ENCODE measurements at places on chromosomes 3 and 15.
A peak's percentile ranks its signal among the peaks of the same experiment; 100 is the strongest.

GRCh38 chr3:196666001-196666867, 26.7 kb downstream of the NRROS start:
- no peak for DNase-seq

- DNase-seq, result no peak
These were observed 95.6 kb downstream of the SCAPER start for GRCh38 chr15:76809412-76810103.

- DNase-seq, result no peak
These were observed 229.7 kb upstream of the ICE2 start for GRCh38 chr15:60708684-60709083.

DNA sequence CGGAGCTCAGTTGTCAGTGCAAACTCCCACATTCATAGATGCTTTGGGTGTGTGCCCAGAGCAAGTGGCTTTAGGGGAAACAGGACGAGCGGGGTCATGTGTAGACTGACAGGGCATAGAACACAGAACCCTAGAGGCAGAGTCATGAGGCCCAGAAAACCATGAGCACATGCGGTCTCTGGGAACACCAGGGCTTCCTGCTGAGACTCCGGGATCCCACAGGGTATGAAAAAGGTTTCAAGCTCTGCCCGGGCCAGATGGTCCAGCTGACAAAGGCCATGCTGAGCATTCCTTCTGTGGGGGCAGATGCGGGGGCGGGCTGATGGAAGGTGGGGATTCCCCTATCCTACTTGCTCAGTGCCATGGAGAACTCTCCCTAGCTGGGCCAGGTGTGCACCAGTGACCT, 44.8 kb downstream of the ROPN1B start:
- no peak for DNase-seq

DNA sequence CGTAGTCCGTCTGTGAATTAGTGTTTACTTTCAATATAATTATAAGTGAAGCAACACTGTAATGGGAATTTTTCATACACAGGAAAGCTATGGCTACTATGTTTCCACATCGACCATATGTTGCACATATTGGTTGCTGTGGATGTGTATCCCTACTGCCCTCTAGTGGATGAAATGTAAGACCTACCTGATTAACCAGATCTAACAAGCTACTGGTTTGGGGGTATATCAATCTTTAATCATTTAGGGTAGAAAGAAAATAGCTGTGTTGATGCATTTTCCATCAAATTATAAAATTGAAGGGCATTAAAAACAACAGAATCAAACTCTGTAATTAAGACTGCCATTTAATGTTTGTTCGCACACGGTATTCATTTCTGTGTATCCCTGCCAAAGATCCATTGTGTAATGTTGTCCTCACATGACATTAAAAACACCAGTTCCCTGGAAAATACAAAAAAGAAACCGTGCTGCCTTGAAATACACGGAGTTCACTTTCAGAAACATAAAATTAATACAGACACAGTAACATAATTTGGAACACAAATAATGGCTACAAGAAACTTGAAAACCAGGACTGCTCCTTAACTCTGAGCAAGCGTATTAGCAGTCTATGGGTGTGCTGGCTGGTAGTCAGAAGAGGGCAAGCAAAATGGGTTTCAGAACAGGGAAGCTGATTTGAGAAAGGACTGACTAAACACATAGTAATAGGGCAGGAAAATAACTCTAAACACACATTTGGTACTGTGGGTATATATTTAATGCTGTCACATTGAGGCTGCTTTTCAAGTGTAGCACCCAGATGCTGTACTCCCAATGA, 125.1 kb downstream of the TIGIT start:
- DNase-seq, result peak; percentile 82

- no peak for DNase-seq
These were observed 15.2 kb downstream of the GXYLT2 start for GRCh38 chr3:72903004-72903403.

- DNase-seq, result peak; percentile 56
These were observed 665 bp downstream of the PIGB start for GRCh38 chr15:55319537-55320237.

- DNase-seq, result no peak
These were observed 17.8 kb downstream of the CRTC3 start for GRCh38 chr15:90547540-90547939.

DNA sequence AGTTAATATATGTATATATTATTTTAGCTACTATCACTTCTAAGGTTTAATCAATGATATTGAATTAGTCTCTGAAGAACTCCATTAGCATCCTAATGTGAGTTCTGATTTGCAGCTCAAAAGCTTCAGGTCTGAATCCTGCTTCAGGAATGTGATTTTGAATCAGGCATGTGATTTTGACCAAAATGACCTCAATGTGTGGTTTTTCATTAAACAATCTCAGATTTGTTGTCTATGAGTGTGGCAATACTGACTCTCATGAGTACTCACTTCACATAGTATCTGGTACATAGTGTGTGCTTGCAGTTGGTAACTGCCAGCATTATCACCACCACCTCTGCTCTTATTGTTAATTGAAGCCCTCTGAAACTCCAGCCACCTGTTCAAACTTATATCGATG, 251.0 kb downstream of the KCNH8 start:
- DNase-seq, result no peak

DNA sequence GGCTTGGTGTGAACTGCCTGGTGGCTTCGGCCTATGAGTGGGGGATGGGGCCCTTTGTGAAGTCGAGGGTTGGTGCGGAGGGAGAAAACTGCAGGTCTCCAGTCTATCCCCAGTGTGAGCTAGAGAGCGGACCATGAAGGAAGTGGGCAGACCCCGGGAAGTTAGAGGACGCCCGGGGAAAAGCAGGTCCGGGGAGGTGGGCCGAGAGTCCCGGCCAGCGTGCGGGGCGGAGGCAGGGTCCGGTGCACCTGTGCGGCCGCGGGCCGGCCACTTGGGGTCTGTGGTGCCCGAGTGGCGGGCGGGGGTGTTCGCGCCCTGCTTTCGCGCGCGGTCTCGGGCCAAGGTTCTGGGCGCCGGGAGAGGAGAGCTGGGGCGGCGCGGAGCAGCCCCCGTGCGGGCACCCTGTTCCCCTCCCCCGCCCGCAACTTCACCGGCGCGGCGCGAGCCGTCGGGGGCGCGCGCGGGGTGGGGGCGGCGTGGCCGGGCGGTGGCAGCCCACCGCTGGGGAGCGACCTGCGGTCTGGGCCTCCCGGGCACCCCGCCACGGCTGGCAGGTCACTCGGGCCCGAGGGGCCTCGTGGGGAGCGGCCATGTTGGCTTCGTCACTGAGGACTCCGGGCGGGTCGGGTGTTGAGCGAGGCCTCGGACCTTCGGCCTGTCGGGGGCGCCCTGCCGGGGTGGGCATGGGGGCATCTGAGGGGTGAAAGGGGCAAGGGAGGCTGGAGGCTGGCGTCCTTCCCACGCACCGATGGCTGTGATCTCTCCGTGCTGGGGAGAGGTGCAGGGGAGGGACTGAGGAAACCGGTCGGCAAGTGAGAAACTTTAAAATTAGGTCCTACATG, 4.8 kb downstream of the UBE2E1 start:
- DNase-seq, result no peak

DNA sequence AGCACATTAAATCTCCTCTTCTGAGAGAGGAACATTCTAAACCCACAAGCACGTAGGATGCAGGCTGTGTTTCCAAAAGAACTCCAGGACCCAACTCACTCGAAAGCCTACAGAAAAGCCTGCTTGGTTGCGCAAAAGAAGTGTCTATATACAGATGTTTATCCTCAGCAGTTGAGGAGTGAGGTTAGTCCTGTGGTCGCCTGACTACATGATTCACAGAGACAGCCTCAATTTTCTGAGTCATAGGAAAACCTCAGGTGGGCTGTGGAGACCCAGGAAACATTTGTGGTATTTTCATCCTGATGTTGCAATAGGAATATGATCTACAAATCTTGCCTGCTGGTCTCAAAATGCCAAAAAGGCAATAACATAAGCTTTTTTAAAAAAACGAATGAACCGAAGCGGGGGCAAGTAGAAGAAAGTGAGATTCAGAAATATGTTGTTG, 183.8 kb upstream of the THRB start:
- DNase-seq, result peak; percentile 12

DNA sequence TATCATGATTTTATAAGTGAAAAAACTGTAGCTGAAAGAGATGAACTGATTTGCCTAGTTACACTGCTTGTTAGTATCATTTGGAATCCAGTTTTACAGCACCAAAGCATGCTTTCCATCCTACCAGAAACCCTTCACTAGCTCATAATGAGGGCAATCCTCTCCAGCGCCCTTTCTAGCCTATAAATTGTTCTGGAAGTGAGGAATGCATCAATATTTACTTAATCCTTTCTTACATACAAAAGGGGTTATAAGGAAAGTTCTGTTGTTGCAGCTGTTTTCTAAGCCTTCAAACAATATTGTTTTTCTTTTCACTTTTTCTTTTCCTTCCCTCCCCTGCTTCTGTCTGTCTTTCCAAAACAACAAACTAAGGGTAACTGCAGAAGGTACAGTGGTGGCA, 11.0 kb upstream of the PCCB start:
- DNase-seq, result no peak

DNA sequence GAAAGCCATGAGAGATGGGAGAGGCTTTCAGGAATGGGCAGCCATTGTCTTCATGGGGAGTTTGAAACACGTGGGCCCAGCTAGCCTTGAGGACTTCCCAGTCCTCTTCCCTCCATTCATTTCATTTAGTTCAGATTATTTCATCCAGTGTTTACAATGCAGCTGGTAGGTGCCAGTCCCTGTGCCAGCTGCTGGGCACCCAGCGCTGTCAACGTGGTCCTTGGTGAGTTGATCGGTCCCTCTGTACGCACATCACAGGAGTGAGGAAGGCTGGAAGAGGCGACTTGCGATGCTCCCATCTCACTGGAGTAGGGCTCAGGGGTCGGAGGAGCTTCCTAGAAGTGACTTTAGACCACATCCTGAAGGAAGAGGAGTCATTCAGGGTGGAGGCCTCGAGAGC, 206.4 kb upstream of the BHLHE40 start:
- DNase-seq, result no peak

GRCh38 chr3:38112378-38112761, 24.6 kb downstream of the ACAA1 start:
- DNase-seq, result no peak

DNA sequence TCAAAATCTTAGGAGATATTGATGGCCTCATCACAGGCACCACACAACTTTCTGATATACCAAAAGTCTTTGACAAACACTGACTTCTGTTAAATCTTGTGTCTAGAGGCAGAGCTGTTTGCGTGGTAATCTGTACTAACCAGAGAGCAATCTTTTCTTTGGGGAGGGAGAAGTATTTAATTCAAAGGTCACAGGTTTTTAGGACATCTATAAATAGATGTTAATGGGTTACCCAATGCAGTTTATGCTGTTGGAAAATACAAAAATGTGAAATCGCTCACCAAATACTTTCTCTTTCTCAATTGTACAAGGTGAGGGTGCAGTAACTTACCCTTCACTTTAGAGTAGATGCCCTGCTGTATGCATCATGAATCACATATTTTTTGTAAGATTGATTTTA, 510.5 kb downstream of the NSUN3 start:
- DNase-seq, result no peak

DNA sequence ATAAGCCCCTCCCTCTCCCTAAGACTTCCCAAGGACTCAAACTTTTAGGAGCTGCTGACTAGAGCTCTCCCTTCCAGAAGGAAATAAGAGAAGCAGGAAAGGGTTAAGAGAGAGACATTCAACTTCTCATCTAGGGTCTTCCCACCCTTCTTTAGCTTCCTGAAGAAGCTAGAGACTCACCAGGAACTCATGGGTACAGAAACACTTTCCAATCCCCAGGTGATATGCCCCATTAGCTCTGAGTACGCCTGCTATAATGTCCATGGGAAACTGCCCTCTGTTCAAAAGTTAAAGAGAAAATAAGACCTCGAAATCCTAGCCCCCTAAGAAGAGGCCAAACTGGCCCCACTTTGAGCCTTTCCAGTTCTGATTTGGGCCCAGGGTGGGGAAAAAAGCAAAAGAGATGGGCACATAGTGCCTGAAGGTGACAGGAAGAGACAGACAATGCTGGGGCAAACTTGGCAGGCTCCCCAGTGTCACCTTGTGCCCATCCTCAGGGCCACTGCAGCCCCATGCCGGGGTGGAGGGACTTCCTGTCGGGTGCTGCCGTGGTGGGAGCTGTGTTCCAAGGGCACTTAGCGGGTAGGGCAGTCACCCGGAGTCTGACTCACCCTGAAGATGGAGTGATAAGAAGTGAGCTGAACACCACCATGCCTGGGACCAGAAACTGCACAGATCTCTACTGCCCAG, 29.5 kb downstream of the CCDC12 start:
- no peak for DNase-seq

DNA sequence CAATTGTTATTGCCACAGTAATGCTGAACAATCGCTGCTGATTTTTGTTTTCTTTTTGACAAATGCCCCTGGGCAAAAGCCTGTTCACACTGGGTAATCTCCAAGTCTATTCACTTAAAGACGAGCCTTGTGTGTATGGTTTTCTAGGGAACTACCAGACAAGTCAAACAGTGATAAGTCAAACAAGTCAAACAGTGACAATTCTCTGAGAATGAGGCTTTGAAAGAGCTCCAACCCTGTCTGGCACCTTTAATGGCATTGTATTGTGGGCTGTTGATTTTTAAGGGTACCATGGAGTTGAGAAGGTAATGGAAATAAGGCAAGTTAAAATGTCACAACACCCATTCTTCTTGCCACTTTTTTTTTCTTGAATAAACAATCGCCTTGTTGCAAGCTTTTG, 59.4 kb upstream of the TMC3 start:
- DNase-seq, result no peak

DNA sequence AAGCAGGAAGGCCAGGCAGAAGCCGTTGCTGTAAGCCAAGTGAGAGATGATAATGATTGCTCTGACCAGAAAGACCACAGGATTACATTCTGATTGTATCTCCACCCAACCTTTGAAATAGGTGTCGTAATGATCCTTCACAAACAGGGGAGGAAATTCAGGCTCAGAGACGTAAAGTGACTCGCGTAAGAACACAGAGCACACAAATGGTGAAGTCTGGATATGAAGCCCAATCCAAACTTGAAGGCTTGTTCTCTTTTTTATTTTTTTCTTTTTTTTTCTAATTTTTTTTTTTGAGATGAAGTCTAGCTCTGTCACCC, 25.3 kb upstream of the PIAS1 start:
- DNase-seq, result no peak

DNA sequence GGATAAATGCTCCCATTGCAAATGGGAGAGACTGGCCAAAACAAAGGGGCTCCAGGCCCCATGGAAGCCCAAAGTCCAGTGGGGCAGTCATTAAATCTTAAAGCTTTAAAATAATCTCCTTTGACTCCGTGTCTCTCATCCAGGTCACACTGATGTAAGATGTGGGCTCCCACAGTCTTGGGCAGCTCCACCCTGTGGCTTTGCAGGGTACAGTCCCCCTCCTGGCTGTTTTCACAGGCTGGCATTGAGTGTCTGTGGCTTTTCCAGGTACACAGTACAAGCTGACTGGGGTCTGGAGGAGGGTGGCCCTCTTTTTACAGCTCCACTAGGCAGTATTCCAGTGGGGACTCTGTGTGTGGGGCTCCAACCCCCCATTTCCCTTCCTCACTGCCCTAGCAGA, 45.9 kb downstream of the NIPA2 start:
- DNase-seq, result no peak

Data from AML-193 (cell line).